Activated T-cell treated with anti-CD3 and anti-CD28 coated beads, Interleukin-2, amount 50 U/mL, for 4 hours (primary cell): ENCODE measurements at places on chromosomes 13 and 19. TPM values are rescaled to one million over a fixed set of nuclear protein-coding genes. Genes with fewer than 3 reads are reported as not detected.
A peak's percentile ranks its signal among the peaks of the same experiment; 100 is the strongest.

GRCh38 chr13:30398601-30399072 lies 23.7 kb upstream of the UBE2L5 start:
- DNase-seq = no peak

DNA sequence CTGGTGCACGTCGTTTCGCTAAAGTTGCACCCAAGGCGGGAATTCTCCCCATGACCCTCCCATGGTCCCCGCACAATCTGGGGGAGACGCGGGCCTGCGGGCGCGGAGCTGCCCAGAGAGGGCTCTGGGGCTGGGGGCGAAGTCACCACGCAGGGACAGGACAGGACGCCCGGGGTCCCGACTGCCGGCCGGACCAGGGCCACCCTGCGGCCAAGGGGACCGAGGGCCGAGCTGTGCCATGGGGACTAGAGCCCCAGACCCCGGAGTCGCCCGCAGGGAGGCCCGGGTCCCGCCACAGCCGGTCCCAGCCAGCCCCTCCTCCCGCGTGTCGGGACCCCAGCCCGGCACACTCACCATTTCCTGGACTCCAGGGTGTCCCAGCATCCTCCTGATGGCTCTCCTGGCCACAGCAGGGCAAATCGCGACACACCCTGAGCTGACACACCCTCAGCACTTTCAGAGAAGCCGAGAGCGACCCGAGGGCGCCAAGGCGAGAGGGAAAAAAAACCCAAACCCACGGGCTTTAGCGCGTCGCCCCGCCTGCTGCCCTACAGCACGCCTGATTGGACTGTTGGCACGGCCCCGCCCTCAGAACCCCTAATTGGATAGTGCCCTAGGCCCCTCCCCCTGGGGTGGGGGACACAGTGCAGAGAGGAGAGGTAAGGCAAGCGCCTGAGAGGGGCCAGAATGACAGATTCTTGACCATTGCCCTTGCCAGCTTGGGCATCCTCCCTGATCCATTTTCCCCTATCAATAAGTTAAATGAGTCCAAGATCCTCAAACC lies 28.6 kb downstream of the ZNF44 start:
- no peak for DNase-seq

The UGGT2 gene
- 0.08 TPM for total RNA-seq

GRCh38 chr13:41956272-41956671 lies 4.6 kb downstream of the VWA8 start:
- DNase-seq = no peak

The ZNF723 gene
- not detected for total RNA-seq

GRCh38 chr13:40485611-40486517 lies 180.6 kb downstream of the FOXO1 start:
- DNase-seq = peak; percentile 67

The CGB5 gene
- total RNA-seq = not detected

The ATP1A3 gene
- 3.7 TPM for total RNA-seq

The KIR3DL1 gene
- 0.13 TPM for total RNA-seq

The ZNF730 gene
- total RNA-seq = 0.50 TPM

DNA sequence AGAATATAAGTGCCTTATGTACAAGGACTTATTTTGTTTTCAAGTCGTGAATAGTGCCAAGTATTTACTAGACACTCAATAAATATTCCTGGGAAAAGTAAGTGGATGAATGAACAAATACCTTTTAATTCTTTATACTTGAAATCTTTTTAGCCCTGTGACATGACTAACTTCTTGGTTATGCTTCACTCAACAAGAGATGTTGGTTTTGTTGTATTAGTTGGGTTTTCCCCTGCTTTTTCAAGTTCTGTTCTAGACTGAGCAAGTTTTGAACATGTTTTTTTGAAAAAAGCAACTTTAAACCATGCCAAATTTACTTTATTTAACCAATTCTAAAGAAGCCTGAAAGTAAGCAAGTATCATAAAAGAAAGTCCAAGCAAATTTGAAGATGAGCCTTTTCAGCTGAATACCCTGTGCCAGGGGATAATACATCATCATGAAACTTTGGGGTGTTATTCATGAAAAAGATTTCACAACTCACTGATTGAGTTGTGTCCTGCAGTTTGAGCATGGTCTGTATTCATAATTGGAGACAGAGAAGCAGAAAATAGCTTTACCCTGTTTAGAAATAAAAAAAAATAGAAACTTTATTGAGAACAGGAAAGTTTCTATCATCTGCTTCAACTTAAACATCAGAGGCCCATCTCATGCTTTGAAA lies 11.1 kb downstream of the LMO7 start:
- DNase-seq = no peak

DNA sequence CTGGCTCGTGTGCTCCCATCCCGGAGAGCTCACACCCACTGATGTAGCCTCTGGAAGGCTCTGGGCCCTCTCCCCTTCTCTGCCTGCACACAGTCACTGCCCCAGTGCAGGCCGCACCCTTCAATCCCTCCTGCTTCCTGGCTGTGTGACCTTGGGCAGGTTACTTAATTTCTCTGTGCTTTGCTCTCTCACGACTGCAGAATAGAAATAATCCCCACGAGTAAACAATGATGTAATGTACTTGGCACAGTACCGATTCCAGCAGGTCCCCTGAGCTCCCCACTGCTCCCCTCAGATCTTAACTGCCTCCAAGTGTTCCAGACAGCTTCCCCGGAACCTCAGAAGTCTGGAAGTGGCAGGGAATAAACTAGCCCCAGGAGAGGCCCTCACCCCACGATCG lies 16.1 kb downstream of the LIG1 start:
- DNase-seq = no peak

The ACTN4 gene
- total RNA-seq = 230 TPM

The PGLYRP2 gene
- total RNA-seq = not detected

The C1QTNF9B gene
- not detected for total RNA-seq

The KIR2DL1 gene
- not detected for total RNA-seq

- no peak for DNase-seq
Observed at GRCh38 chr13:104270731-104271130, 1204.5 kb upstream of the SLC10A2 start.

DNA sequence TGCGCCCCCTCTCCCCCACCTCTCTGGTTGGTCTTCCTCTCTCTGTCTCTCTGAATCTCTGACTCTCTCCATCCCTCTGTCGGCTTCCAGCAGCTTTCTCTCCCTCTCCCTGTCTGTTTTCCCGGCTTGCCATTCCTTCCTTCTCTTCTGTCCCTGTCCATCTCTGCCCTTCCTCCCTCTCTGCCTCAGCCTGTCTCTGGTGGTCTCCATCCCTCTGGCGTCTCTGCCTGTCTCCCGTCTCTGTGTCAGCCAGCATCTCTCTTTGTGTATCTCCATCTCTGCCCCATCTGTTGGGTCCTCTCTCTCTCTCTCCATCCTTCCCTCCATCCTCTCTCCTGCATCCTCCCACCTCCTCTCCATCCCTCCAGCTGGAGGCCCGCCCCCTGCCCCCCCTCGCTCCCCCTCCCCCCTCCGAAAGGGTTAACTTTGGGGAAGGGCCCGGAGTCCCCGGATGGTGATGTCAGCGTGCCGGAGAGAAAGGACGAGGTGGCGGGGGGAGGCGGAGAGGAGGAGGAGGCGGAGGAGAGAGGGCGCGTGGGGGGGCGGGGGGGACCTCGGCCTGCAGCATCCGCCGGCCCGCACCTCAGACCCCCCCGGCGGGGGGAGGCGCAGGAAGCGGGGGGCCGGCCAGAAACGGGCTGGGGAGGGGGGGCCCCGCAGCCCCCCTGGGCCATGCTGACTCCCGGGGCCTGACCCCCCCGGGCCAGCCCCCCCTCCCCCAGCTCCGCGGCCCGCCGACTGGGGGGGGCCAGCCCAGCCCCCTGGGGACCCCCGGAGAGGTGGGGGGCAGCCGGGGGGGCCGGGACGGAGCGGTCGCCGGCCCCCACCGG lies at the start of gene BRSK1:
BRSK1 (plus strand) TSS at position 450 of the 830 bp plus-strand sequence. CDS start 446 bp downstream, outside the sequence.
- DNase-seq = peak; percentile 53

- DNase-seq = peak; percentile 85
Observed at GRCh38 chr19:36604656-36605100, 435 bp upstream of the ZNF382 start.

The ZNF841 gene
- total RNA-seq = 8.0 TPM

The TNNI3 gene
- total RNA-seq = not detected

- no peak for DNase-seq
Observed at GRCh38 chr19:51122112-51122981, 2.4 kb upstream of the SIGLEC9 start.

The NLRP5 gene
- total RNA-seq = not detected

DNA sequence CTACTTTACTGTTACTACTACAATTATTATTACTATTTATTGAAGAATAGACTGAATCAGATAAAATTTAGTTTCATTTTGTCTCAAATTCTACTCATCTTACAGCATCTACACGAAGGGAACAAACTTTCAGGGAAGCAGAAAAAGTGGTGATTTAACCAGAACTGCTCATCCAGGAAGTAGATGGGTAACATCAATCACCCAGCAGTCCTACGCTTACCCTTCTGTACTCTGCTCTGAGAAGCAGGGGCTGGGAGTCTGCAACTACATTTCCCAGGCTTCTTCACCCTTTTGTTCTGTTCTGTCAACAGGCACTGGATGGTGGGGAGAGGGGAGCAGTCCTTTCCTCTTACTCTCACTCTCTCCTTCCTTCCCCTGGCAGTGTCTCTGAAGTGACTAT lies 31.4 kb upstream of the GGACT start:
- DNase-seq = no peak

DNA sequence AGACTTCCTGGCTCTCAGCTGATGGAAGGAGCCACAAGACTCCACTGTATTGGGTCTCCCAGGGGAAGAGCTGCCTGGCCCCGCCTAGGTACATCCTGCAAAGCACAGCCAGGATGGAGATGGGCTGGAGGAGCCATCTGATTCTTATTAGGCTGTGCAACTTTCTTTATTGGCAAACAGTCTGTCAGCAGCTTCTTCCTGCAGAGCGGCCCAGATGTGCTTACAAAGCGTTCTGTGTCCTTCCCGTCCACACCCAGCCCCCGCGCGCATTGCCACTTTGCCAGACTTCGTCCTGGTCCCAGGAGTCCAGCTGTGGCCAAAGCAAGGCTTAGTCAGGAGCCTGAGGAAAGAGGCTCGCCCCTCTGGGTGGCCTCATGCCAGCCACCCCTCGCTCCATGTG lies 409.3 kb downstream of the ZNF536 start:
- DNase-seq = no peak

The ZNF525 gene
- 14.9 TPM for total RNA-seq

DNA sequence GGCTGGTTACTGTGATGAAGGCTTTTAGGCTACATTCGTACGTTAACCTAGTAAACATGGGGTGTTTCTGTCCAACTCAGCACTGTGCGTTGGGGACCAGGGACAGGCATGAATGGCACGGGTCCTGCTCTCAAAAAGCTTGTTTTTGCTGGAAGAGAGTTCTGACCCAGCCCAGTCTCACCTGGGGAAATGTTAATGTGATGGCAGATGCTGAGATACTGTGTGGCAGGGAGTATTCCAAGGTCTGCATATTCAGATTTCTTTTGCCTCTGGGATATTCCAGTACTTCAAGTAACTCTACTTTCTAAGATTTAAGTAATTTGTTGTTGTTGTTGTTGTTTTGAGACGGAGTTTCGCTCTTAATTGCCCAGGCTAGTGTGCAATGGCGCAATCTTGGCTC lies 13.7 kb downstream of the CUL4A start:
- no peak for DNase-seq

The CD70 gene
- 6.6 TPM for total RNA-seq
